Stimulated activated CD4-positive, alpha-beta T cell treated with anti-CD3 and anti-CD28 coated beads, Interleukin-4, amount 100 ng/mL, for 24 hours (primary cell): ENCODE measurements at places on chromosomes 2 and 18.

DNA sequence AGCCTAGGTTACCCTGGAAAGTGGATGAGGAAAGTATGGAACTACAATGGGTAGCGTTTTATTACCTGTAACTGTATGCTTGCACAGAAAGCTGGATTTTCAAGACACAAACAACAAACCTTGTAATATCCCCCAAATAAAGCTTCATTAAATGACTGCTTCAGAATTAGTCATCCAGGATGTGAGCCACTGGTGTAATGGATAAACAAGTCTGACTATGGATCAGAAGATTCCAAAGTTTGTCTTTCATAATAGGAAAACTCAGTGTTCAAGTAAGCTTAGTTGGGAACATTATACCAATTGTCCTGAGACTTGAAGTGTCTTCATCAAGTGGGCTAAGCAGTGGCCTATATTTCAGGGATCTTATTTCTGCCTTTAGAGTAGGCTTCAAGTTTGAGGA is 518.8 kb downstream of the LRP1B start:
- no peak for DNase-seq

DNA sequence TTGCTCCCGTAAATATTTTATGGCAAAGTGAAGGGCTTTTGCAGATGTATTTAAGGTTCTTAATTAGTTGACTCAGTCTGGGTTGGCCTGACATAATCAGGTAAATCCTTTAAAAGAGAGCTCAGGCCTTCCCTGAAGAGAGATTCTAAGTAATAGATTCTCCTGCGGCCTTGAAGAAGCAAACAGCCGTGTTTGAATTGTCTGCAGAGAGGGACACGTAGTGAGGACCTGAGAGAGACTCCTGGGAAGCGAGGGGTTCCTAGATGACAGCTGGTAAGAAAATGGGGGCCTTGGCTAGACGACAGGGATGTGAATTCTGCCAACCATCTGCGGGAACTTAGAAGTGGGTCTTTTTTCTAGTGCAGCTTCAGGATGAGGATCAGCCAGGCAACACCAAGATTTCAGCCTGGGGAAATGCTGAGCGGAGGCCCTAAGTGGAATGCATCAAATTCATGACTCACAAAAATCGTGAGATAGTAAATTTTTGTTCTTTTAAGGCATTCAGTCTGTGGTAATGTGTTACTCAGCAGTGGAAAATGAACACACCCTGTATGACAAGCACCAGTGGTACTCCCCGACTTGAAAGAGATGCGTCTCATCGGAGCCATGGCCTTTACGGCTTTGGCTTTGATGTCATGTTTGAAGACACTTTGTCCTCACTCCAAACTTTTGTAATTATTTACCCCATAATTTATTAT is 62.1 kb upstream of the SMIM21 start:
- DNase-seq = no peak

GRCh38 chr2:36238106-36238505 is 117.5 kb upstream of the CRIM1 start:
- DNase-seq = no peak

DNA sequence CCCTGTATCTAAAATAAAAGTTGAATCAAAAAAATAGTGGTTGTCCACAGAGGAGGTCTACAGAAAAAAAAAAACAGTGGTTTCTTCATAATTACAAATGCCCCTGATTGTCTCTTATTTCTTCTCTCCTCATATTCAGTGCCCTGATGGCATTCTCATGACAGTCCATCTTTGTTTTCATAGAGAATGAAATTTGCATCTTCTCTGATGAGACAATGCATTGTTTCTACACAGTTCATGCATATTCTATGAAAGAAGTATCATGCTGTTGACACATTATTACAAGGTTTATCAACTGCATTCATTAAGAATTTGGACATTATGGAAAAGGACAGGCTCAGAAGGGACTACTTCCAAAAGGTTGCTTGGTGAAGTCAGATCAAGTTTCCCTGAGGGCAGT is 59.5 kb downstream of the LHCGR start:
- DNase-seq = no peak

GRCh38 chr18:3180325-3180724 is 39.4 kb downstream of the MYOM1 start:
- no peak for DNase-seq

GRCh38 chr2:147782141-147782930 is 62.5 kb upstream of the ACVR2A start:
- no peak for DNase-seq

DNA sequence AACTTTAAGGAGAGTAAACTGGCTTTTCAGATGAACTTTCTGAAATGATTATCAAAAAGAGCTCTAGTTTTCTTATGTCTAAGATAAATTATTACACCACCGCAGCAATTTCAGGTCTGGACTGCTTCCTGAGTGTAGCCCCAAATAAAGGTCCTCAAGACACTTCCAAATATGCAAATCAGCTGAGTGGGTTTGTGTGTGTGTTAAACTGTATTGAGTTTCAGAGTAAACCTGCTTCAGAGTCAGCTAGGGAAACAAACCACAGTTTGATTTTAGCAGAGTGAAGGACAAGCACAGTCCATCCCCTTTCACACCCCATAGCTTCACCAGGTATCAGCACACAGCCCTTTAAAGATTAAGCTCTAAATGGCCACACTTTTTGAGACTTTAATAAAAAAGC is 168.7 kb downstream of the NRXN1 start:
- no peak for DNase-seq

DNA sequence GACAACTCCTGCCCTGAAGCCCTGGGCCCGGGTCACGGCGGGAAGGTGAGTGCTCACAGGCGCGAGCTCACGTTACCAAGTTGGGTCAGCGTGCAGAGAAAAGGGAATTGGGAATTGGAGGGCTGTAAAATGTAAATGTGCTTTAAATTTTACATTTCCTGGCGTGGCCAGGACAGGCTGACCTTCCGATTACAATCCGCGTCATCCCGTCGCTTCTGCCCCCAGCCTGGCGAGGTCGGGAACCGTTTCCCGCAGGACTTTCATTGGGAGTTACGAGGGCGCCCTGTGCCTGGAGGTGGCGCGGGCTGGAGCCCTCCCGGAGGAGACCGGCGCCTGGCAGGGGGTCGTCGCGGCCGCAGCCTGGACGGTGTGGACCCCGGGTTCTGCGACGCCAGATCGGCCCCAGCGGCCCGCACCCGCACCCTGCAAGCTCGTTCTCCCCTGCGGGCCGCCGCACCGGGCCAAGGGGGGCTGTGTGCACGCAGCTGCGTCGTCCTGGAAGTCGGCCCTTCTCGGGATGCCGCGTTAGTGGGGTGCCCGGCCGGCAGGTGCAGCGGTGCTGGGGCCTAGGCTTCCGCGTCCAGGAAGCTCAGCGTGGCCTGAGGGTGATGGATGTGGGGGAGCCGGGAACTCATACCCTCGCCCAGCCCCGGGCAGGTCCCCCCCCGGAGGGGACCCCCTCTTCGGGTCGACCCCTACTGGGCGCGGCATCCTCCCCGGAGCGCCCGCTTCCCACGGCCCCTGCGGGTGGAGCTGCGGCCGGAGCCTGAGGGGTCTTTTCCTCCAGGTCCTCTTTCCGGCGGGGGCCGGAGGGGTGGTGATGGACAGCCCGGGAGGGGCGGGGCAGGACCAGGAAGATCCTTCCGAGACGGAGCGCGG is 63.9 kb downstream of the LRRFIP1 start:
- peak; percentile 36 for DNase-seq

DNA sequence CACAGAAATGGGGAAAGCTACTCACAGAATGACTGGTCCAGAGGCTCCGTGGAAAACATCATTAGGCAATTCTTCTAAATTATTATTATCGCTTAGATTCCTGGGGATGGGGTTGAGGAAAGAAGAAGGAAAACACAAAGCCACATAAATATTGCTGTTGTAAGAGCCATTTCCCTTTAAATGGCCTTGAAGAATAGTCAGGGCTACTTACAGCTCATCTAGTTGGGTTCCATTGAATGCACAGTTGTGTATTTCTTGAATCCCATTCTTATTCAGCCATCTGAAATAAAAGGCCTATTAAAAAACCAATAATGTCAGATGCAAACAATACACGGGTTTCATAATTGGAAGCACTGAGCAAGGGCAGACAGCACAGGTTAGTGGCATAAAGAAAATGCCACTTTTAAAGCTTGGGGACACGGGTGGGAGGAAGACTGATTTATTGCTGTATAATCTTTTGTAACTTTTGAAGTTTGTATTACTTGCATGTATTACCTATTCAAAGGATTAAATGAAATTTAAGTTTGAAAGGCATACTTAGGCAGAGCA is 171.4 kb downstream of the FSHR start:
- no peak for DNase-seq

DNA sequence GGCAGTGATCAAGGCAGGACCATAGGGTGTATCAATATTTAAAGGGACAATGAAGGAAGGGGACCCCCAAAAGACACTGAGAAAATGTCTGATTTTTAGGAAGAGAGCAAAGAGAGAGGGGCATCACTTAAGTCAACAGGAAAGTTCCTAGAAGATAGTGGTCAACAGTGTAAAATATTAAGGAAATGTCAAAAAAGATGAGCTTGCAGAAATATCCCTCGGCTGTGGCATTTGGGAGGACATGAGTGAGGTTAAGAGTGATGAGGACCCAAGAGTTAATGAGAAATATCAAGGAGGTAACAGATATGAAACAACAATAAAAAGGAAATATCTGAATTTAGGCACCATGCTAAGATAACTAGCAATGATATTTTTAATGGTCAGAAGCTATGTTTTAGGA is 339.6 kb downstream of the TGIF1 start:
- no peak for DNase-seq

GRCh38 chr18:3126457-3127097 is 93.2 kb downstream of the MYOM1 start:
- DNase-seq = no peak

GRCh38 chr2:240164586-240164985 is 24.1 kb upstream of the OTOS start:
- no peak for DNase-seq

- no peak for DNase-seq
Measured at GRCh38 chr18:27540111-27540510, 355.0 kb upstream of the CHST9 start.

DNA sequence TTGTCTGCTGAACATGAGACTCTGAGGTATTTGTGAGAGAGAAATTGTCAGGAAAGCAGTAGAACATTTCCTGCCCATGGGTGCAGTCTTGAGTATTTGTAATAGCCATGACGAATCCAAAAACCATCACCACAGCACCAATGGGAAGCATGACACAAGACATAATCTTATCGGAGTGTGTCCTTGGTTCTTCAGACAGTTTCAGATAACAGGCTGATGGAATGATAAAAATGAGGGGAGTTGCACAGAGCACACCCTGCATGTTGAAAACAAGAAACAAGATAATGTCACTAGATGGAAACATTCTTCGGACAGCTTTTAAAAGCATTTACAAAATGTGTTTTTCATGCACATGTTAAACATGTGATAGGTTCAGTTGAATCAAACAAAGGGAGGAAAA is 56.9 kb downstream of the SLC38A11 start:
- no peak for DNase-seq

- DNase-seq = no peak
Measured at GRCh38 chr2:1865716-1866234, 121.5 kb upstream of the PXDN start.

GRCh38 chr2:60234274-60234986 is 319.0 kb downstream of the BCL11A start:
- DNase-seq = no peak

- no peak for DNase-seq
Measured at GRCh38 chr18:60755134-60755533, 382.6 kb upstream of the MC4R start.

GRCh38 chr2:160334028-160334741 is 134.1 kb upstream of the ITGB6 start:
- peak; percentile 24 for DNase-seq

- DNase-seq = no peak
Measured at GRCh38 chr2:53842891-53843290, 16.9 kb downstream of the GPR75 start.

- no peak for DNase-seq
Measured at GRCh38 chr2:174008720-174009119, 43.5 kb upstream of the SP3 start.

GRCh38 chr2:58938988-58939387 is 697.9 kb upstream of the FANCL start:
- DNase-seq = no peak

- peak; percentile 73 for DNase-seq
Measured at GRCh38 chr2:102251042-102251848, 60.1 kb upstream of the IL1RL1 start.

- DNase-seq = no peak
Measured at GRCh38 chr2:118240276-118240675, 152.0 kb downstream of the INSIG2 start.

- no peak for DNase-seq
Measured at GRCh38 chr2:168189835-168190569, 57.4 kb downstream of the STK39 start.

GRCh38 chr2:227848586-227848985 is 22.8 kb upstream of the DAW1 start:
- peak; percentile 15 for DNase-seq

DNA sequence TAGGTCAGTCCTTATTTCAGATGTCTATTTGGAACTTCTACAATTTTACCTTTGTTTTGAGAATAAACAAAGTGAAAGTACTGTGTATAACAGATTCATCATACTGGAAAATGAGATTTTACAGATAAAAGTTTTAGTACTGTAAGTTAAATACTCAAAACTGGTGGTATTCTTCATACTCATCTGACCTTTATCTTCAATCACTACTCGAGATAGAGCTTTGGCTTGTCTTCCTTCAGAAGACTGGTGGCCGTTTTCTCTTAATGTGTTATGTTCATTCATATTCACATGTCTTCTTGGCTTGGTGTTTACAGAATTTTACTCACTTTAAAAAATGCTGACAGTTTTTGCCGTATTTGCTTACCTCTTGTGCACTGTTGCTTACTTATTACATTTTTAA is 2.1 kb downstream of the SPOPL start:
- no peak for DNase-seq

DNA sequence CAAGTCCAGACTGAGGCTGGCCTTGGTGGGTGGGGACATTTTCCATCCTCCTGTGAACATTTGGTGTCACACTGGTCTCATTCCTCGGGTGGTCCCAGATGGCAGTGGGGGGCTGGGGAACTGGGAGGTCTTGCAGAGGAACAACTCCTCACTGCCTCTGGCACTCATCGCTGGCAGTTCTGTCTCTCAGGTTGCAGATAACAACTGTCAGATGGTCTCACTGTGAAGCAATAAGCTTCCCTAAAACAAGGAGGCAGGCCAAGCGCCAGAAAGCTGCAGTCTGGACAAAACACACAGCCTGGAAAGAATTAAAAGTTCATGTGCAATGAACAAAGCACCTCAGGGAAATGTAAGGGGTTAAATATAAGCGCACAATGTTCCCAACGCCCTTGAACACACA is 78.1 kb downstream of the IRS1 start:
- no peak for DNase-seq

DNA sequence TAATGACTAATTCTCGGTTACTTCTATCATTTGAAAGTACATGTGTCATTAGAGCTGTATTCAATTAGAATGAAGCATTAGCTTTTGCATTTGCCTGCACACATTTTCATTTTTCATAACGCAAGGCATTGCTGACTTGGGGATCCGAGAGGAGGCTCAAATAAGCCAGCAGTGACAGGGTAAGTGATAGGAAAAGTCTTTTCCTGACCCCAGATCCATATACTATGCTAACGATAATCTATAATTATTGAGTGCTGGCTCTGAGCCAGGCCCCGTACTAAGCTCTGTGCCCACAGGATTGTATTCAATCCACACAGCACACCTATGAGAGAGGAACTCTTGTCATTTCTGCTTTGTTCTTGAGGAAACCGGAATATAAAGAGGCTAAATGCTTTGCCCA is 168.2 kb downstream of the VWC2L start:
- no peak for DNase-seq
